ENCODE measurements at places on chromosomes 2 and 18. TPM values are rescaled to one million over a fixed set of nuclear protein-coding genes. Genes with fewer than 3 reads are reported as not detected.

TMEM198 gene
- 2.3 TPM for total RNA-seq

SS18 gene
- 120 TPM for total RNA-seq

RNASEH1 gene
- 29.3 TPM for total RNA-seq

EFHD1 gene
- total RNA-seq, result 1.2 TPM

HRH4 gene
- not detected for total RNA-seq

STPG4 gene
- not detected for total RNA-seq

ANKRD23 gene
- total RNA-seq, result 1.8 TPM

IL37 gene
- 0.36 TPM for total RNA-seq

LBX2 gene
- 10.6 TPM for total RNA-seq

CFAP221 gene
- not detected for total RNA-seq

SAG gene
- 0.12 TPM for total RNA-seq

GALNT3 gene
- total RNA-seq, result not detected

GCG gene
- 0.39 TPM for total RNA-seq

ADGRF3 gene
- under 0.01 TPM for total RNA-seq
